ENCODE measurements at places on chromosomes 13 and 19.

GRCh38 chr13:26412936-26413716 is 144.4 kb upstream of the WASF3 start:
- DNase-seq: no peak

GRCh38 chr19:18208098-18208951 is 4.5 kb upstream of the RAB3A start:
- no peak for DNase-seq

GRCh38 chr19:21585281-21585890 is 80.0 kb downstream of the ZNF429 start:
- DNase-seq: no peak

DNA sequence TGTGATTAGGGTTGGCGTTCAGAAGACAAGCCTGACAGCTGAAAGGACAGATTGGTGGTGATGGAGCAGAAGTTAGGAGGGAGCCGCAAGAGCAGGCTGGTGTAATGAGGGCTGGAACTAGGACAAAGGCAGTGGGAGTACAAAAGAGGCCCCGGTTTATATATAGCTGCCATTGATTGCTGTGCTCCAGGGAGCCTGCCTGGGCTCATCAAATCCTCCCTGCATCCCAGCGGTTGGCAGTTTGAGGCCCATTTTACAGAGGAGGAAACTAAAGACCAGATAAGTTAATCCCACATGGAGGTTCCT is 123.7 kb downstream of the CACNA1A start:
- DNase-seq: no peak

DNA sequence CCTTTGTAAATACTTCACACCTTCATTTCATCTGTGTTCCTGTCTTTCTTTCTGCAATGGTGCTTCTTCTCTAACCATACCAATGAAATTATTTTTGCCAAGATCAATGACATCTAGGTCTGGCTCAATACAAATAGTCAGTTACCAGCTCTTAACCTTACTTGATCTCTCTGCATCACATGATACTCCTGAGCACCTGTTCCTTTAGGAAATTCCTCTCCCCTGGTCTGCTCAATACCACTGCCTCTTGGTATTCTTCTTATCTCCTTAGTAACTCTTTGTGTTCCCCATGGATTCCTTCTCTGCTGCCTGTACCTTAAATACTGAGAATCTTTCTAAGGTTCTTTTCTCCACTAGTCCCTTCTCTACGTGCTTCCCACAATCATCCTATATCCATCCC is 25.9 kb downstream of the SOHLH2 start:
- no peak for DNase-seq

DNA sequence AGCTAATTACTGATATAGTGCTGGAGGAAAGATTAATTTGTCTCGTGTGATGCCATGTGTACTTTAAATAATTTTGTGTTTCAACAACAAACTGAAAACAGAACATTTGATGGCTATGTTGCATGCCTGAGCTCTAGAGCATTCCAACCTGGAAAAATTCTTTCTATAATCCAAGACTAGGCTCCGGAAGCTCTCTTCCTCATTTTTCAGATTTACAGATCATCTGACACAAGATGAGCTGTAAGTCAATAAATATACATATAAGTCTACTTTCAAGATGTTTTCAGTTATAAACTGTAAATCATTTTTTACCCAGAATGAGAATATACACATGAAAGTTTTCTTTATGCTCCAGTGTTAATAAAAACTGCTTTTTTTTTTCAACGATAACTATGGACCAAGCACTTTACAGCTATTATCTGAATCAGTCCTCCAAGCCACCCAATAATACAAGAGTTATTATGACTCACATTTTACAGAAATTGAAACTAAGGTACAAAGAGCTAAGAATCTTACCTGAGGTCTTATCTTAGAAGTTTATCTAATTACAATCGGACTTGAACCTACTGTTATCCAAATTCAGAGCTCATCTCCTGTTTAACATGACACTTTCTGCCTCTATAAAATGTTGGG is 6.4 kb upstream of the FOXO1 start:
- no peak for DNase-seq

- peak; percentile 45 for DNase-seq
Measured at GRCh38 chr19:46428239-46429135, at the start of gene PNMA8C. TSS of gene PNMA8C (minus strand) at chr19:46428936. CDS start at chr19:46428359, 577 bp downstream.

GRCh38 chr13:36337938-36338641 is 8.1 kb downstream of the SPART start:
- no peak for DNase-seq

GRCh38 chr19:43474986-43475705 is 9.7 kb upstream of the LYPD3 start:
- DNase-seq: peak; percentile 89

- DNase-seq: no peak
Measured at GRCh38 chr19:6214881-6215541, 64.8 kb downstream of the MLLT1 start.

- DNase-seq: no peak
Measured at GRCh38 chr13:77544758-77545338, 9.3 kb downstream of the SCEL start.

DNA sequence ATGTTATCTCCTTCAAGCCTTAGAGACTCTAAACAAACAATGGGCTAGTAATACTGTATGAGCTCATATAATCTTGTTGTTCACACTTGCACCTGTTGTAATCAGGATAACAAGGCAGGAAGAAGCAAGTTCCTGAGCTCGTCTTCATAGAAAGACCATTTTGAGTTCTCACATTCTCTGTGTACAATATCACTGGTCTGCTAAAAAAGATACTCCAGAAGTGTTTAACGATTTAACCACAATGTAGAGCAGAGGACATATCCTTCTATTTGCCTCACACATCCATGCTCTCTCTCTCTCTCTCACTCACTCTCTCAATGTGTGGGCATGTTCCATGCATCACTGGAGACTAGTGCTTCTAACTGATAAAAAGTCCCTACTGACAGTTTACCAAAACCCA is 122.9 kb downstream of the MIPEP start:
- no peak for DNase-seq

GRCh38 chr13:39866722-39867121 is 211.3 kb downstream of the COG6 start:
- DNase-seq: no peak

DNA sequence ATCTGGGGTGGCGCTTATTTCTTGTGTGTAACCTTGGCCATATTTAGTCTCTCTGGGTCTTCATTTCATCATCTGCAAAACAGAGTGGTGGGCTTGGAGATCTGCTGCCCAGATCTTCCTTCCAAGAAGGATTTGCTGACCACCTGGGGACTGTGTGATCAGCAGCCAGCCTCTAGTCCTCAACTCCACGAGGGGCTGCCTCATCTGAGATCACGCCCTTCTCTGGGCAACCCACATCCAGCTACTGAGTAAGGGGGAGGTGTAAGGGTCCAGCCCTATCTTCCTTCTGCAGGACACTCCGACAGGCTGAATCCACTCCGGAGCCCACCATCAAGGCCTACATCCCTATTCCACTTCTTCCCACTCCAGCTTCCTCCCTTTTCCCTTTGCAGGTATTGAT is 57.9 kb downstream of the CHST8 start:
- no peak for DNase-seq

DNA sequence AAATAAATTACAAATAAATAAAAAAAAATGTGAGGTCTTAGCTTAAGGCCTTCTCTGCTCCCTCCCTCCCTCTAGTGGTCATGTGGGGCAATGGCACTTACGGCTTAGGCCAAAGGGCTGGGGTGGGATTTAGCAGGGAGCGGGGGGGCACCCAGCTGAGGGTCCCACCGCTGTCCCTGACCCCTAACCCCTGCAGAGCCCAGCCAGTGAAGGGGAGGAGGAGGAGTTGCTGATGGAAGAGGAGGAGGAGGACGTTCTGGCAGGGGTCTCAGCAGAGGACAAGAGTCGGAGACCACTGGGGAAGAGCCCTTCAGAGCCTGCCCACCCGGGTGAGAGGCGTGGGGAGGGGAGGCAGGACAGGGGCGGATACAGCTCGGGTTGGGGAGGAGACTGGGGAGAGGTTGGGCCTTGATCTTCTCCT is 9.3 kb downstream of the MPND start:
- no peak for DNase-seq

DNA sequence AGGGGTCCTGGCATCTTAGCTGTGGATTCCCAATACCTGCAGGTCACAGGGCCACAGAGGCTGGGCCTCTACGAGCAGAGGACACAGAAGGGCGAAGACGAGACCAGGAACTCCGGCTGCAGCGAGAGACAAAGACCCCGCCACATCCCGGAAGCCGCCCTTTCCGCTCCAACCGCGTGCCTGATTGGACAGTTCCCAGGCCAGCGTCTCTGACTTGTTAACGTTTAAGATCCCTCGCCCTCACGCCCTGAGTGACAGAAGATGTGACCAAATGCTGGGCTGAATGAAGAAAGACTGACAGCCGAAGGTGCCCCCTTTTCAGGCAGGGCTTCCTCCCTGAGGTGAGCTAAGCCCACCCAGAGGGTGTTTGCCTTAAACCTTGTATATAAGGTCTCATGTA is at the start of gene ZNF98:
ZNF98 (minus strand) TSS at position 136 of the 400 bp plus-strand sequence; CDS start at position 14, 122 bp downstream.
- DNase-seq: no peak

GRCh38 chr13:77874406-77874805 is 44.2 kb downstream of the EDNRB start:
- DNase-seq: no peak

DNA sequence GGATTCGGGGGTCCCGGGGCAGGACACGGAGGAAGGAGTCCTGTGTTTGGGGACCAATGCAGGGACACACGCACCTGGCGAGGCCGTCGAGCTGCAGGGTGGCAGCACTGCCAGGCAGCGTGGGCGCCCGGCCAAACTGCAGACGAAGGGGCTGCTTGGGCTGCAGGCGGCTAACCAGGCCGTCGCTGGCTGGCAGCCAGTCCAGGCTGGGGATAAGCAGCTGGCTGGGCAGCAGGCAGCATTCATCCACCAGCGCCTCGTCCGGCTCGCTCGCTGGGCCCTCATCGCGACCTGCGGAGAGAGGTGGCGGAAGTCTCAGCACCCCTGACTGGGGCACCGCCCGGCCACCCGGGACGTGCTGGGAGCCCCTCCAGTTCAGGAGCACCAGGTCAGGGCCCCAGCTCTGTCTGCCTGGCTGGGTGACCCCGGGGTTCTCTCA is 11.5 kb downstream of the CFD start:
- no peak for DNase-seq

DNA sequence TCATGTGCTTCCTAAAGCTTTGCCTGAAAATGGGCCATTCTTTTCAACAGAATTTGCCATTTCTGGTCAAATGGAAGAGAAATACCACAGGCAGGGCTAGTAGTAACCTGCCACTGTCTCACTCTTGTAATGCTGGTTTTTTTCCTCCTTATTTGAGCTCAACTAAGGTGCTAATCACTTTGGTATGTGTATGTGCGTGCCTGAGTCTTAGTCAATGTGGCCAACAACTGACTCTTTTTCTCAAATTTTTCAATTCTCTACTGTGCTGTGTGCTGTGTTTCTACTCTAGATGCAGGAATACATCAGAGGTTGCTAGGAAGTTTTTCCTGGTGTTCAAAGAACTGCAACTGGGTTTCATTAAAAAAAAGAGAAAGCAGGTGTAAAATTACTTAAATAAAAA is 870.2 kb downstream of the EFNB2 start:
- DNase-seq: no peak

DNA sequence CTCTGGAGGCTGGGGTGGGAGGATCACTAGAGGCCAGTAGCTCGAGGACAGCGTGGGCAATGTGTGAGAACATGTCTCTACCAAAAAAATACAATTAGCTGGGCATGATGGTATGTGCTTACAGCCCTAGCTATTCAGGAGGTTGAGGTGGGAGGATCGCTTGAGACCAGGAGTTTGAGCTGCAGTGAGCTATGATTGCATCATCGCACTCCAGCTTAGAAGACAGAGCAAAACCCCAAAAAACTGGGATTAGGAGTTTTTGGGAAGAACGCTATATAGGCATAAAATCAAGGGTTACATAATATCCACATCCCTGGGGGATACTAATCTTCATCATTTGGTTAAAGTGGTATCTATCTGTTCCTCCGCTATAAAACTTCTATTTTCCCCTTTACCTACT is 155.5 kb downstream of the CACNA1A start:
- DNase-seq: no peak

DNA sequence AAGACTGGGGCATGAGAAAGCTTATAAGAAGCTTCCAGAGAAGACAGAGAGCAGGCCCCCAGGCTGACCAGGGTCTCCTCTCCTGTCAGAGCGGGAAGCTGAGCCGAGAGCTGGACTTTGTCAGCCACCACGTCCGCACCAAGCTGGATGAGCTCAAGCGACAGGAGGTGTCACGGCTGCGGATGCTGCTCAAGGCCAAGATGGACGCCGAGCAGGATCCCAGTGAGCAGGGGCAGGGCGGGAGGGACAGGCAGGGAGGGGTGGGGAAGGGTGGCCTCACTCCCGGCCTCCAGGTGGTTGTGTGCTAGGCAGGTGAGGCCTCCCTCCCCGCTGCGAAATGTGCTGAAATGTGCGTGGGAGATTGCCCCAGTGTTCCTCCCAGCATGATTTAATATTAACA is 5.6 kb downstream of the NUCB1 start:
- DNase-seq: no peak

DNA sequence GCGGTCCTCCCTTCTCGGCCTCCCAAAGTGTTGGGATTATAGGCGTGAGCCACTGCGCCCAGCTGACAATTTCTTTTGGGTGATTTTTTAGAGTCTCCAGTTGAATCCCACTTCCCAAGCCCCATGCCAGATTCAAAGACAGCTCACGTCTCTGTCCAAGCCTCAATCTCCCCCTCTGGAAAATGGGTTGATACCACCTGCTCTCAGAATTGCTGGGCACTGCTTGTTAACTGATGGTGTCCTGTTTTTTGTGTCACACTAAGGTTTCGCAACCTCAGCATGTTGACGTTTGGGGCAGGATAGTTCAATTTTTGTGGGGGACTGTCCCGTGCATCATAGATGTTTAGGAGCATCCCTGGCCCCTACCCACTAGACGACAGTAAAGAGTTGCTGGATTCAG is 14.2 kb upstream of the UPF1 start:
- DNase-seq: no peak

- peak; percentile 97 for DNase-seq
Measured at GRCh38 chr19:18542941-18543813, at the start of gene FKBP8. TSS of gene FKBP8 (minus strand) at chr19:18543573. CDS start at chr19:18541970, 1,603 bp downstream.

GRCh38 chr19:10305139-10305806 is 4.3 kb downstream of the ZGLP1 start:
- DNase-seq: no peak

GRCh38 chr13:78323040-78323439 is 280.3 kb downstream of the POU4F1 start:
- no peak for DNase-seq

DNA sequence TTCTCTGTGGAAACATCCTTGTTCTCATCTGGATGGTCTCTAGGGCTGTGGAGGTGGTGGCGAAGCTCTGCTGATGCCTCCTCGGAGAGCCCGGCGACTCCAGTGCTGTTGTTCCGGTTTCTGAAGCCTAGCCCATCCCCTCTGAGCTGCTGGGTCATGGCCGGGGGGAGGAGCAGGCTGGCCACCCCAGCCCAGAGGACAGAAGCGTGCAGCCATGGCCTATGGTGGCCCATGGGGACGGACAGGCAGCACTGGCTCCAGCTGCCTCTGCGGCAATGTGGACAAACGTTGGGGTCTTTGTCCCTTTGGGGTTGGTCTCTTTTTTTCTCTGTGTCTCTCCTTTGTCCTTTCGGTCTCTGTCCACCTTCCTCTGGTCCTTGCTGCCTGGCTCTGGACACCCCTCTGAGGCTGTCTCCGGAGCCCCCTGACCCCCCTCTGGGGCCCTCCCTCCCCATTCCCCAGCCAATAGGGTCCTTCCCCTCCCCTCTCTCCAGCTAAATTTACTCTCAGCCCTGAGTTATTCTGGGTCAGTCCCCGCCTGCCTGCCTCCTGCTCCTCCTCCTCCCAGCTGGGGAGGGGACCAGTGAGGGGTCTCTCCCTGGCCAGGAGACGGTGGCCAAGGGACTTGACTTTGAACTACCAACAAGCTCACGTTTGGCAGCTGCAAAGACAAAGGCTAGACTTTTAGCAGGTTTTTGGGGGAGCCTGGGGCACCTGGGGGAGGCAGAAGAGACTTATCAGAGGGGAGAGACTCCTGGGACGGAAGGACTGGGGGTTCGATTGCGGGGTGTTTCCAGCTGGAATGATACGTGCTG is at the start of gene HRC:
HRC (minus strand) TSS at position 392 of the 815 bp plus-strand sequence; CDS start at position 233, 159 bp downstream.
- no peak for DNase-seq

Data from activated naive CD4-positive, alpha-beta T cell treated with anti-CD3 and anti-CD28 coated beads, Interleukin-2, amount 50 U/mL, for 72 hours (primary cell).